Choroid plexus epithelial cell (primary cell): ENCODE measurements at places on chromosomes 2 and 18.

GRCh38 chr2:118764855-118765254 is 82.6 kb downstream of the EN1 start:
- DNase-seq = no peak

DNA sequence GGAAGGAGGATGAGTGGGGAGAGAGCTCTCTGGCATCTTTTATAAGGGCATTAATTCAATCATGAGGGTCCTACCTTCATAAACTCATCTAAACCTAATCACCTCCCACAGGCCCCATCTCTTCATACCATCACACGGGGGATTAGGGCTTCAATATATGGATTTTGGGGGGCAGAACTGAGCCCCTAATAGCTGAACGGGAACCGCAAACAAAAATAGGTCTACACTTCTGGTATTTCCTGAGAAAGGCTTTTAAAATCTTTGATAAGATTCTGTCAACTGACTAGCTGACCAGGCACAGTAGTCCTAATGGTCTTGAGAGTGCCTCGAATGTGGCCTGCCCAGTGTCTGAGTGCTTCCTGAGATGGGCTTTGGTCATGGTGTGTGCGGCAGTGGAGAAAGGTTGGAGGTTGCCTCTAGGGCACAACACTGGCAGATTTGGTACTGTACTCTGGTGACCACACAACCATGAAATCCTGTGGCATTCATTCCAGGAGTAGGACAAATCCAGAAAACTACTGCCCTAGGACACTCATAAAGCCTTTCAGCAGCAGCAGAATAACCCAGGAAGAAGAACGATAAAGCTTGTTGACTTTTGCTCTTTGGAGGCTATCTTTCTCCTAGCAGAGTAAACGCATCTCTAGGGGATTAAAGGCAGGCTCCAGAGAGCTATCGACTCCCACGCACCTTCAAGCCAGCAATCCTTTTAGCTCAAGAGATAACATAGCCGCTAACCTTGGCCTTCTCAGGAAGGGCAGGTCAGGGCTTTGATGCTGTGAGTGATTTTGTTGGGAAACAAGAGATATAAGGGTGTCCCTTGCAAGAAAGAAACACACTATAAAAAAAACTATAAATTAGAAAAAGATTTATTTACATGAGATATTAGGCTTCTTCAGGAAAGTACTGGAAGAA is 12.3 kb upstream of the APOB start:
- DNase-seq = no peak

- DNase-seq = no peak
Observed at GRCh38 chr2:85578243-85579180, 1.1 kb downstream of the VAMP8 start.

DNA sequence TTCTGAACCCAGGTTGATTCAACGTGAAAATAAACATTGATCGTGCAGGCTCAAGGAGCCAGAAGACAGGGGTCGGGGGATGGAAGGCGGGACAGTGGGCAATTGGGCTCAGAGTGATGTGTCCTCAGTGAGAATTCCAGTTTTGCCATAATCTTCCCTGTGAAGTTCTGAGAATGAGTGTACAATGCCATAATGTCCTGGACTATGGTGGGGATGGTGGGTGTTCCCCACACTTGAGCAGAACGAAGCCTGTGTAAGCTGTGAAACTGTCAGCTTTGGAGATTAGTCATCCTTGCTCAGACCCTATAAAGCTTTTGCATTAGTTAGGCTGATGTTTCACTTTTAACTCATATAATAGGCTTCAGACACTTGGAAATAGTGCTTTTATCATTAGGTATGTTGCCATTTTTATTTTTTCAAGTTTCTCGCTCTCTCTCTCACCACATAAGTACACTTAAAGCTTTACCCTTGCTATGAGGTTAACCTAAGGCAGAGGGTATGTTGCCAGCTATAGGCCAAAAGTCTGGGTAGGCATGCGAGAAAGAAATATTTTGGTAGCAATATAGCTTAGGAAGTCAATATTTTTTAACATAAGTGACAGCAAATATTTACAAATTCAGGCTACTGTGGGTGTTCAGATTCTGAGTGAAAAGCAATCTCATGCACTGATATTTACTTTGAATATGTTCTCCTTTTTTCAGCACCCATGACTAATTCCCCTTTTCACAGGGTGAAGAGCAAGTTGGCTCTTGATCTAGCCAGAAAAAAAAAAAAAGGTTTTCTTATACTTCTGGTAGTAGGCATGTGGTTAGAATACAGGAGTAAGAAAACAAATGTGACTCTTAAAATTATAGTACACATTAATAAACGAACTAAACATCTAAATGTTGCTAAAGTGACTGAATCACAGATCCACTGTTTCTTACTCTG is 47.2 kb downstream of the CDC42EP3 start:
- peak; percentile 68 for DNase-seq

DNA sequence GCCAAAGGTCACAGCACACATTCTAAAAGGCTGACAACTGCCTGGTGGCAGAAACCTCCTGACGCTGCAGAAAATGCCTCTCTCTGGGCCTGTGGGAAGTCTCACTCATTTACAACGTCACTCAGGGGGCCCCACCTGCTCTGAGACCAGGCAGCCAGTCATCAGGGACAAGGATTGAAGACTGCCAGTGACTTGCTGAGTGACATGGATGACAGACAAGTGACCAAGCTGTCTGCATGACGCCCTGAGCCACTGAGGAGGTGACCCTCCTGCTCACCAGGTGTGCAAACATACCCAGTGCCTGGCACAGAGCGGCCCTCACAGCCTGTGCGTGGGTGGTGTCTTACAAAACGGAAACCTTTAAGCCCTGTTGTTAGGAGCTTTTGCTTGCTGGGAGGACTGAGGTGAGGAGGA is 392.4 kb downstream of the TNS1 start:
- no peak for DNase-seq

- DNase-seq = peak; percentile 69
Observed at GRCh38 chr2:49251766-49252165, 97.5 kb upstream of the FSHR start.

GRCh38 chr2:100934504-100935371 is 67.4 kb upstream of the RPL31 start:
- DNase-seq = no peak

- DNase-seq = no peak
Observed at GRCh38 chr2:45047301-45047700, 38.0 kb upstream of the SIX2 start.

DNA sequence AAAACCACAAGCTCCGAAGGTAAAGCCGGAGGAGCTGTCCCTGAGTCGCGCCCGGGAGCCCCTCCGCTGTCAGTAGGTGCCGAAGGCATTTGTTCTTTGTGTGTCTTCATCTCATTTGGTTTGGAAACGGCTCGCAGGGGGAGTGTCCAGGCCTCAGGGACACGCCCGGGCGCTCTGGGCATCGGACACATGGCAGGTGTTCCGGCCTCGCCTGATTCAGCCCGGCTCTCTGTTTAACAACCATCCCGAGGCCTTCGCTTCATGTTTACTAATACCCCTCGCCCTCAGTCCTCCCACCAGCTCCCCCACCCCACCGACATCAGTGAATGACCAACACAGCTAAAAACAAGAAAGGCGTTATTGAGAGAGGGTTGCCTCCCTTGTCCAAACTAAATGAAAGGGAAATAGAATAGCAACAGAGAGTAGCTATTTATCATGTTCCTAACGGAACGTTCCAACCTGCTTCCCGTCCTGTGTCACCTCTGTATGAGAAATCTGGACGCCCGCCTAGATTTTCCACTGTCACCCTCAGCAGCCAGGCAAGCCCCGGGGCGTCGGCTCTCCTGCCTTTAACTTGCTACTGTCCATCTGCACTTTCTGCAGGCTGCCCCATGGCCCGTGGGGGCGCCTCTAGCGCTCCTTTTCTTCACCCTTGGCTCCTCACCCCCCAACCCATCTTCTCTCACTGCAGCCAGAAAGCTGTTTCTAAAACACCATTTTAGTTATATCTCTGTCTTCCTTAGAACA is 73.9 kb downstream of the MYCN start:
- no peak for DNase-seq

- peak; percentile 3 for DNase-seq
Observed at GRCh38 chr2:133240491-133241223, 327.6 kb downstream of the NCKAP5 start.

DNA sequence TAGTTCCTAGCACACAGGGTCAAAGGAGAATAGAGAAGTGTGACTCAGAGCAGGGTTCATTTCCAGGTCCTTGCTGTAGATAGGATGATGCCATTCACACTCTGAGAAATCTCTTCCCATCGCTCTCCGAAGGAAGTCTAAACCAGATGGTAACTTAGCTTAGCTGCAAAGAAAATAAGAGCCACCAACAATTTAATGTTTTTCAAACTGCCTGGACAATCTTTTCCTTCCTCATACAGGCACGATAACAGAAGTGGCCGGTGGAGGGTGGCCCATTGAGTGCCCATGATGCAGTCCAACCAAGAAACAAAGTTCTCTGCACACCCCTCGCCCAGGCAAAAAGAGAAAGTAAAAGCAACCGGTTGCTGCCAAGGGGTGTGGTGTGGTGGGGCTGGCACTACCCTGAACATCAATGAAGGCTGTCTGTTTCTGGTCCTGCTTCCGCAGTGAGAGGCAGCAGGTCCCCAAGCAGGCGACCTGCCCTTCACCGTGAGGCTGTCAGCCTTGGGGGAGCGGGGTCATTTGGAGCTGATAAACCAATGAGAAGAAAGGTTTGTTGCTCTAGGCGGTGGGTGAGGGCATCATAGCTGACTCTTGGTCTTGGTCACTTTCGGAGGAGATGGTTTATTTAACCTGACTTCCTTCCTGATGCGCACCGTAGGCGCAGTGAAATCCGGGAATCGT is 105.6 kb upstream of the CD302 start:
- peak; percentile 76 for DNase-seq

GRCh38 chr2:105175231-105175630 is 66.3 kb upstream of the GPR45 start:
- DNase-seq = no peak

GRCh38 chr2:10581990-10582389 is 107.8 kb downstream of the NOL10 start:
- no peak for DNase-seq

- no peak for DNase-seq
Observed at GRCh38 chr2:101164021-101164420, 12.8 kb upstream of the TBC1D8 start.

DNA sequence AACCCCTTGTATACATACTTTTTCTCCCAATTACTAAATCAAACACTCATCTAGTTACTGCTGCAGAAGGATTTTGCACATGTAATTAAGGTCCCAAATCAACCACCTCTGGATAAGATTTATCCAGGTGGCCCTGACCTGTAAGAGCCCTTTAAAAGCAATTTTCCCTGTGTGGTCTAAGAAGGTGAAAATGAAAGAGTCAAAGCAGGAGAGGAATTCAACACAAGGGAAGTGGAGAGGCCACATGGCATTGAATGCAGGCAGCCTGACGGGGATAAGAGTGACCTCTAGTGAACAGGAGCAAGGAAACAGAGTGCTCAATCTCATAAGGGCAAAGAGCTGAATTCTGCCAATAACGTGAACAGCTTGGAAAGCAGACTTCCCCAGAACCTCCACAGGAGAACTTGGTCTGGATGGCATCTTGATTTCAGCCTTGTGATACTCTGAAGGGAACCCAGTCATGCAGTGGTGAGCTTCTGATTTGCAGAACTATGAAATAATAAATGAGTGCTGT is 27.2 kb downstream of the PPP3R1 start:
- peak; percentile 65 for DNase-seq

- no peak for DNase-seq
Observed at GRCh38 chr2:238308177-238308576, 12.1 kb upstream of the TRAF3IP1 start.

GRCh38 chr18:37476182-37476581 is 89.4 kb downstream of the CELF4 start:
- DNase-seq = peak; percentile 2

DNA sequence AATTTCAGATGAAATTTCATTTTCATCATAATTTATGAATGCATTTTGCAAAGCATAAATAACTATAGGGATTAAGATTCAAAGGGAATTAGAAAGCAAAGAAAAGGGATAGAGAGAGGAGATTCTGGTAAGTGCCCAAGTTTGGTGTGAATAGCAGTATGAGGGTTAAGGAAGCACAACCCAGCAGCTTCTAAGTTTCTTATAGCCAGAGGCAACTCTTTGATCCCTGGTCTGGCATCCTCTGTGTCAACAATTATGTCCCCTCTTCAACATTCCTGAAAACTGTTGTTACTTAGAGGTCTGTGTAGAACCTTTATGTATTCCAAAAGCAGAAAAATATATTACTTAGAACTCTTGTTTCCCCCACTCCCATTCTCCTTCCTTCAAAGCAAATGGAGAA is 171.6 kb upstream of the SATB2 start:
- DNase-seq = no peak
